ENCODE measurements at places on chromosomes 2 and 18.

GRCh38 chr2:118654945-118655344, 192.5 kb downstream of the EN1 start:
- DNase-seq, result no peak

DNA sequence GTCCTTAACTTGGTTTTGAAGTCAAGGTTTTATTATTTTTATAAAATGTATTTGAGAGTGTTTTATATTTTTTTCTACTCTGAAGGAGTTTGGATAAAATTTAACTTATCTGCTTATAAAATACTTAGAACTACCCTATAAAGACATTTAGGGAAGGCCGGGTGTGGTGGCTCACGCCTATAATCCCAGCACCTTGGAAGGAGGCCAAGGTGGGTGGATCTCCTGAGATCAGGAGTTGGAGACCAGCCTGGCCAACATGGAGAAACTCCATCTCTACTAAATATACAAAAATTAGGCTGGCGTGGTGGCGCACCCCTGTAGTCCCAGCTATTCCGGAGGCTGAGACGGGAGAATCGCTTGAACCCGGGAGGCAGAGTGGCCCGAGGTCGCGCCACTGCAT, 486.4 kb downstream of the DSC3 start:
- DNase-seq, result no peak

GRCh38 chr2:160934263-160934662, 226.0 kb upstream of the TANK start:
- DNase-seq, result no peak

DNA sequence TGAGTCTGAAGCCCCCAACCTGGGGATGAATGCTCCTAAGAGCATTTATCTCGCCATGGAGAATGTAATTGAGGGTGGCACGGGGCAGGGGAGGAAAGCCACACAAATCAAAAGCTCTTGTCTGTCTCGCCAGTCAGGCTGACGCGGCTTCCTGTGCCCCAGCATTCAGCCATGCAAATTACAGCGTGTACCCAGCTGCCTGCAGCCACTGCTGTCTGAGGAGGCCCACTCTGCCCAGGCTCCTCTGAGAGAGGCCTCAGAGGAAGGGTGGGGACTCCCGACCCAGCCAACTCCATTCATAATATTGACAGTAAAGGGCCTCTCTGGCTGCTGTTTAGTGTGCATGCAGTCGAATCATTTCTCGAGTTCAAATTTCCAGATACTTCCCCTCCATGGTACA, 22.0 kb downstream of the SMAD7 start:
- peak; percentile 99 for DNase-seq

DNA sequence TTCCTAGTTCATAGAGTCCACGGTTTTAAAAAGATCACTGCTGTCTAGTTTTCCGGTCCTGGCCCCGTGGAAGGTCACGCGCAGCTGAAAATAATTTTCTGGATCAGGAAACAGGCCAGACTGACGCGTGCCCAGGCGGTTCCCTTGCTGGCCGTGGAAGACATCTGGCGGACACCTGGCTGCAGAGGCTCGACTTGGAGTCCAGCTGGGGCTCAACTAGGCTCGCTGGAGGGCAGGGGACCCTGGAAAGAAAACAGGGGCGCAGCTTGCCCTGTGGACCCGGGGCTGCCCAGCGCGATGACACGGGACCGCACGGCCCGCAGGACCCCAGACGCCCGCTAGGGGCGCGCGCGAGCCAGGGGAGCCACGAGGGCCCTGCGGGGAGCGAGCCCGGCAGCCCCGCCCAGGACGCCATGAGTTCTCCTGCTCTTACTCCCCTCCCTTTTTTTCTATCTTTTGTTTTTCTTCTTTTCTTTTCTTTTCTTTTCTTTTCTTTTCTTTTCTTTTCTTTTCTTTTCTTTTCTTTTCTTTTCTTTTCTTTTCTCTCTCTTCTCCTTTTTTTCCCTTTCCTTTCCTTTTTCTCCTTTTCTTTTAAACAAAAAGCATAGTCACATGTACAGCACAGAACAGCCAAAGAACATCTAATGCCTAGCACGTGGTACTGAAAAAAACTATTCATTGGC, 43.2 kb upstream of the UBE2F start:
- DNase-seq, result peak; percentile 29

- DNase-seq, result no peak
These were observed 373.5 kb upstream of the MYT1L start for GRCh38 chr2:2704428-2705090.

DNA sequence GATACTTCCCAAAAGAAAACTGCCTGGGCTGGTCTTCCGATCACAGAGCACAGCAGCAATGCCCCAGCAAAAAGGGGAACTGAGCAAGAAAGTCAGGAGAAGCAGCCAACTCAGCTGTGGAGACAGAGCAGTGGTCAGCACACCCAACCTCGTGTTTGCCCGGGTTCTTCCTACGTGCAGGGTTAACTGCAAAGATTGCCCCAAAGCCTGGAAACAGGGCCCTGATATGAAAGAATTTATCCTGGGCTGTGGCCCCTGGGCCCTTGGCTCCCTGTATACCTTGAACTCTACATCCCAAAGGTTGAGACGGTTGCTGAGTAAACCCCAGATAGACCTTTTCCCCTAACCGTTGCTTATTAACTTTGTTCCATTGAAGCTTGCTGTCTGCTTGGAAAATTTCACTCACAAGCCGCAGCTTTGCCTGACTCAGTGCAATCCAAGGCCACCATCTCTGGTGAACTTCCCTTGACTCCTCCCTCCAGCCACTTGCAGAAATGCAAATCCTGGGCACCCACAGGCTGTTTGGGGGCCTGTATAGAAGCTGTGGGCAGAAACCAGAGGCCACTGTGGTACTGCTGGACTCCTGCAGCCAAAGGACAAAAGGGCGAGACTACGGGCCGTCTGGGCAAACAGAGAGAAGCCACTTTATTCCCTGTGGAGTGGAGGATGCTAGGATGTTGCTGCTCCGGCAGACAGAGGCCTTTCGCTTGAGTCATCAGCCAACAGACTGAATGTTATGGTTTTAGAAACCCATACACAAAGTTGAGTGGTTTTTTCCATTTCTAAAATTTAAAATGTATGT, 18.2 kb downstream of the NRP2 start:
- DNase-seq, result peak; percentile 58

GRCh38 chr2:76307495-76307894, 596.8 kb upstream of the GCFC2 start:
- no peak for DNase-seq

- DNase-seq, result peak; percentile 73
These were observed 4.6 kb downstream of the TTR start for GRCh38 chr18:31596081-31596872.

DNA sequence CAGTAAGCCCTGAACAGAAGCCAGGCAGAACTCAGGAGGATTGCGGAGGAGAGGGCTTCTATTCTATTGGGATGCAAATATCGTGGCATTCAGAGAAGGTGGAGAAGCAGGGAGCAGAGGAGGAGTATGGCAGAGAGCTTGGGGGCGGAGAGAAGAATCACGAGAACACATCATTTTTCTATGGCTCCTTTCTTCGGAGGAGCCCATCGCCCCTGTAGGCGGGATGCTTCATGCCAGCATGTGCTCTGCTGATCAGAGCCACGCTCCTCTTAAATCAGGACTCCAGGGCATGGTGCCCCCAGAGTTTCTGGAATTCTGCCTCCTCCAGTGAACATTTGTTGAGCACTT, 71.1 kb downstream of the CIB4 start:
- DNase-seq, result no peak

DNA sequence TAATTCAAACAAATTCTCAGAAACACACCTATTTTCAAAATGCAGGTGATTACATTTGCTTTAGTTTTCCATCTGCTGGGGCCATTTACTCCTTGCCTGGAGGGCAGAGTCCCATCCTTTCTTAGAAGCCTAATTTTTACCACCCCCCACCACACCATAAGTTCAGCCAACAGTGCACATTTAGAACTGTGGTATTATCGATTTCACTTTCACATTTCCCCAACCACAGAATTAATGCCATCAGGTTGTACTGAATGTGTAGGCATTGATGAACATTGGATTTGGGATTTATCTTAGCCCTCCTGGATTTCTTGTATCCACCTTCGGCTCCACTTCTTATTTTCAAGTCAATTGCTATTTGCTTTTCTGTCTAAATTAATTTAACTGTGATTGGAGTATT, 4.5 kb downstream of the SCYGR3 start:
- peak; percentile 19 for DNase-seq

DNA sequence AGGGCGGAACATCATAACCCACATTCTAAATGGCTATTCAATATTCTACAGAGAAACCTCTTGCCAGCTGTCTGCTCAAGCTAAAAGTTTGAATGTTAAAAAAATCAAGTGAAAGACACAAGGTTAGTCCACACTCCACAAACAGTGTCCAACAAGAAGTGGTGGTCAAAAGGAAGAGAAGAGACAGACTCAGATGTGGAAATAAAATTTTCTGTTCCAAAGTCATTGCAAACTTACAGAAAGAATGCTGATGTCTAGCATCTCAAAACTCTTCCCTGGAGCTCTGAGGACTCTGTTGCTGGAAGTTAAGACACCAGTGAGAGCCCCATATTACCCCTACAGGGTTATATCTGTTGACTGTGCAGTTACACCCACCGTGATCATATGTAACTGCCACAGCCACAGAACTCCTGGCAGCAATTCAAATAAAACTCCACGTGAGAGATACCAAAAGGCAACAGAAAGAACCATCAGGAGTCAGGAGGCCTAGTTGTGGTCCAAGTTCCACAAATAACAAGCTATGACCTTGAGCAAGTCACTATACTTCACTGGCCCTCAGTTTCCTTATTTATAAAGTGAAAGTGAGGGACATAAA, 60.9 kb downstream of the AAK1 start:
- DNase-seq, result no peak

- DNase-seq, result peak; percentile 57
These were observed 272.9 kb downstream of the SLC8A1 start for GRCh38 chr2:40178971-40179370.

- DNase-seq, result no peak
These were observed 53.8 kb upstream of the RBBP8 start for GRCh38 chr18:22879293-22879692.

- DNase-seq, result no peak
These were observed 133.2 kb downstream of the NAPG start for GRCh38 chr18:10659000-10659399.

DNA sequence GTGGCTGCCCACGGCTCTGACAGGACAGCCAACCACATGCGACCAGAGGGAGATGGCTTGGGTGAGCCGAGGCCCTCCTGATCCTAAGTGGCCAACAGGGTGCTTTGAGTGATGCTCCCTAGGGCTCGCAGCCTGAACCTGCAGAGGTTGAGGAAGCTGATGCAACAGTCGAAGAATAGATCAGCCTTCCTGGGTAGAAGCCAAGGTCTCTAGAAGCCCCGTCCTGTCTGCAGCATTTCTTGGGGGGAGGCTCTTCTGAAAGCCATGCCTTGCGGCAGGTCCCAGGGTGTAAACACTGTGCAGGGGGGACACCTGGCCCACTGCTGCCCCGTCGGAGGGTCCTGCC, 136.4 kb downstream of the HDAC4 start:
- no peak for DNase-seq

GRCh38 chr2:237743561-237744269, 54.9 kb upstream of the RBM44 start:
- peak; percentile 72 for DNase-seq

GRCh38 chr2:207733597-207734240, 22.3 kb downstream of the CCNYL1 start:
- no peak for DNase-seq

- no peak for DNase-seq
These were observed 125.1 kb upstream of the LMAN1 start for GRCh38 chr18:59484131-59484530.

GRCh38 chr2:171966235-171966634, 33.5 kb upstream of the METAP1D start:
- no peak for DNase-seq

DNA sequence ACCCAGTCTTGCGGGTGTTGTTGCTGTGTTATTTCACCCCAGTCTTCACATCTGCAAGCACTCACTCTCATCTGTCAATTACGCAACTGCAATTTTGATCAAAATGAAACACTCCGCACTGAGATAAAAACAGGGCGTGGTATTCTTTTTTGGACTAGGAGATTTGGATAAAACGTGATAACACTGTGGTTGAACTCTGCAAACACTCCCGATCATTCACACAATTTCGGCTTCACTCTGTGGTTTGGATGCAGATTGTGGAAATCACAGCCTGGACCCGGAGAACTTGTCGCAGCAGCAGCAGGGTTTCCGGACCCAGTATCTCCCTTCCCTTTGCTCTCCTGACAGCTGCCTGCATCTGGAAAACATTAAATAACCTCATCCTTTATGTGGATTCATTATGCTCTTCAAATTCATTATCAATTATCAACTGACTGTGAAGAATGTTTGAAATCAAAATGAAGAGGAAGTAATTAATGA, 49.4 kb upstream of the APCDD1 start:
- DNase-seq, result no peak

- DNase-seq, result peak; percentile 85
These were observed 380.6 kb upstream of the REG3G start for GRCh38 chr2:78644854-78645253.

DNA sequence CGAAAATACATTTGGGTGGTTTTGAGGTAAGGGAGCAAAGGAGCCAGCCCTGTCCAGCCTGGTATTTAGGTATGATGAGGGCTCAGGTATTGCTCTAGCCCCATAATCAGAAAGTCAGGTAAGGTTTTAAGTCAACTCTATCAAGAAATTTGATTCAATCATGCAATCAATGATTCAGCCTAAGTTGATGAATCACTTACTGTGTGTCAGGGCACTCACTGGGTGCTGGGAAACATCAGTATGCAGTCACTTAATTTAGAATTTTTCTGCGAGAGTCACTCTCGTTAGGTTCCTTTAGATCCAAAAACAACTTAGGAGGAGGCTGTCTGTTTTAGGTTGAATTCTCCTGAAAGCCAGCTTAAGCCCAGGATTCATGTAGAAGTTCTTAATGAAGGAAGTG, 17.7 kb upstream of the SERPINB2 start:
- DNase-seq, result no peak

- DNase-seq, result no peak
These were observed 305.1 kb upstream of the MGAT5 start for GRCh38 chr2:133948610-133949290.

DNA sequence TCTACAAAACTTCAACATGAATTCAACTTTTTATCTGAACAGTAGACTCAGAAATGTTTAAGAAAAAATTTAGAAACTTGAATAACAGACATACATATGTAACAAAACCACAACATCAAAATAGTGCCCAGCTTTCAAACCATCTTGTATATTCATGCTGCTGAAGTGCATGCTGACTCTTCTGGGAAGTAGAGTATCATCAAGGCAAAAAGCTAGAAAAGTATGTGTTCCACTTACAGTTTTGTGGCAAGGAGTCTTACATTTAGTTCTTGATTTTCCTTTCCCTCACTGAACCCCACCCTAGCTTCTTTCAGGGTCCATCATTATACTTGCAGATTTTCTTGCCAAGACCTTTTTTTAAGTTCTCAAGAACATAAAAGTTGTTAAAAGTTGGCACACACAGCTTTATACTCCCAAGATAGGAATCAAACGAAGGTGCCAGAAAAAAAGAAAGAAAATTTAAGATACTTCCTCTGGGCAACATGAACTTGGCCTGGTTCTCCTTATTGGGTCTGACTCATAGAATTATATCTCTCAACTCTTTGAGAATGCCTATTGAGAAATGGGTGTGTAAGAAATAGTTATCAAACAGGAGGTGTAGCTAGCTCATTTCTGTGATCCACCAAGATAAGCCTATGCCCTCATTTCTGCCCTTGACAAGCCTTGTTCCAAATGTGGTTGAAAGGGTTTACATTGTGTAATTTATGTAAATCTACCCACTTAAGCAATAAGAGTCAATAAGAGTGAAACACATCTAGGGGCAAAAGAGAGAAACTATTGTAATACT, 667.6 kb upstream of the ACVR2A start:
- DNase-seq, result no peak

GRCh38 chr2:67159929-67160328, 237.2 kb upstream of the ETAA1 start:
- no peak for DNase-seq

- DNase-seq, result peak; percentile 93
These were observed 55.9 kb upstream of the CTLA4 start for GRCh38 chr2:203811491-203812221.

- DNase-seq, result peak; percentile 68
These were observed 33.0 kb upstream of the GATA6 start for GRCh38 chr18:22136395-22136794.

Measured in DMS53 (cell line).